ENCODE measurements at places on chromosomes 2 and 18. TPM values are rescaled to one million over a fixed set of nuclear protein-coding genes. Genes with fewer than 3 reads are reported as not detected.

RPIA gene
- total RNA-seq: 17.5 TPM

GRCh38 chr2:25453199-25453905 lies 111.6 kb upstream of the DNMT3A start:
- H3K27me3 ChIP-seq: no peaks in the 10 kb centered on the region
- no peaks in the 10 kb centered on the region for H3K4me1 ChIP-seq
- no peak for DNase-seq
- H3K27ac ChIP-seq: no peak overlapping the region
- no peaks in the 10 kb centered on the region for H3K36me3 ChIP-seq

- no peaks in the 10 kb centered on the region for H3K36me3 ChIP-seq
- H3K27me3 ChIP-seq: no peaks in the 10 kb centered on the region
- DNase-seq: no peak
These were observed 259.2 kb downstream of the IKZF2 start for GRCh38 chr2:212892193-212892592.

GRCh38 chr2:85905187-85905666 lies 16.4 kb upstream of the ST3GAL5 start:
- H3K36me3 ChIP-seq: no peaks in the 10 kb centered on the region
- no peak overlapping the region for H3K4me3 ChIP-seq
- peaks cover 15% of the 10 kb centered on the region for H3K4me1 ChIP-seq
- no peaks in the 10 kb centered on the region for H3K27me3 ChIP-seq
- no peak for DNase-seq

PGAP1 gene
- 15.2 TPM for total RNA-seq

TCF23 gene
- not detected for total RNA-seq

GRCh38 chr2:174446531-174446930 lies 40.3 kb downstream of the GPR155 start:
- no peaks in the 10 kb centered on the region for H3K36me3 ChIP-seq
- H3K27me3 ChIP-seq: no peaks in the 10 kb centered on the region
- no peaks in the 10 kb centered on the region for H3K4me1 ChIP-seq
- H3K4me3 ChIP-seq: no peak overlapping the region
- H3K27ac ChIP-seq: no peak overlapping the region

GRCh38 chr2:9812945-9813311 lies 30.3 kb upstream of the TAF1B start:
- DNase-seq: no peak
- no peak overlapping the region for H3K27ac ChIP-seq
- peaks cover 11% of the 10 kb centered on the region for H3K4me1 ChIP-seq
- H3K4me3 ChIP-seq: no peak overlapping the region
- H3K27me3 ChIP-seq: no peaks in the 10 kb centered on the region
